ENCODE measurements at places on chromosomes 6 and 20. TPM values are rescaled to one million over a fixed set of nuclear protein-coding genes. Genes with fewer than 3 reads are reported as not detected.

Gene ADGRG6
- polyA plus RNA-seq = 29.8 TPM

- DNase-seq = no peak
Measured at GRCh38 chr20:2930538-2930937, 57.3 kb downstream of the PTPRA start.

Gene SEMG1
- polyA plus RNA-seq = not detected

DNA sequence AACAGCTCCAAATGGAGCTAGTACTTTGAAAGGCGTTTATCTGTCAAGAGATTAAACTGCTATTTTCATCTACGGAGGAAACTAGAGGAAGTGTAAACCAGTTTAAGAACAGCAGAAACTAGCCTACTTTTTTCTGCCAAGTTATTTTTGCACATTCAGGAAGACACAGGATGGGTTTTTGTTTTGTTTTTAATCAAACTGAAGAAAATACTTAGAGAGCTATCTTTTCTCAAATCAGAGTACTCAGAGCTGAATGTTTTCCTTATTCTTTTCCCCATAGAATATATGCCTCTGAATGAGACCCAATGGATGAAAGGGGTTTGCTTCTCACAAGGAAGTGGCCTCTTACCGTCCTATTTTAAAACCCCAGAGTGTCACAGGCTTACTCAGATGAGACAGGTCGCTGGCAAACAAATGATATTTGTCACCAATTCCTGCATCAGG is 538.5 kb downstream of the CD83 start:
- DNase-seq = no peak

DNA sequence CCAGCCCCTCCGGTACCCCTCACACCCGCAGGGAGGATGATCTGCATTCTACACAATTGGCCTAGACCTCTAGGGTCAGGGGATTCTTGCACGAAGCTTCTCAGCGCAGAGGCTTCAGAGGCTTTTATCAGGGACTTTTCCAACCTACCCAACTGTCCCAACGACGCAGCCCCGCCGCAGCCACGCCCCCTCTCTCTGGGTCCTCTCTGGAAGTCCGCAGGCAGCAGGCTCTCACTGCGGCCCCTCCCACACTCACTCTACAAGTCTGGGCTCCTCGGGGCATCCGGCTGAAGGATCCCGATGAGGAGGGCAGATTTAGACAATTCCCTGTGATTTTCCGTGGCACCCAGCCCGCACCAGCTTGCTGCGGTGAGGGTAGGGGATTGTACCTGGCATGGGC is 227.7 kb upstream of the RNF24 start:
- DNase-seq = no peak

DNA sequence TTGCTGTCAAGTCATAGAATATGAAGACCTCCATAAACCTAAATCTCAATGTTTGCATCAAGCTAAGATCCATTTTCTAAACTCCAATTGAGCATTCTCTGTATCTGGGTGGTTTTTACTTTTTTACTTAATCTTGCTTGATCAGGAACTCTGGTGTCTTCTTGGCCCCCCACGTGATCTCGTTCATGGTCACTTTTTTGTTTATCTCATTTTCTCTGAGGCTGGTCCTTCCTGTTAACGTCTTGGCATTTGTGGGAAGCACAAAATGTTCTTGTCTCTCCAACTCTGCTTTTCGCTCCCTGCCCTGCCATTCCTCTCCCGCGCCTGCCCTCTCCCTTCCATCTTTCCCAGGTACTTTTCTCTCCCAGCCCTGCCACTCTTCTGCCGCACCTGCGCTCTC is 14.0 kb upstream of the MAPRE1 start:
- no peak for DNase-seq

Gene SCUBE3
- 59.0 TPM for polyA plus RNA-seq

Gene PLA2G7
- polyA plus RNA-seq = 2.7 TPM

DNA sequence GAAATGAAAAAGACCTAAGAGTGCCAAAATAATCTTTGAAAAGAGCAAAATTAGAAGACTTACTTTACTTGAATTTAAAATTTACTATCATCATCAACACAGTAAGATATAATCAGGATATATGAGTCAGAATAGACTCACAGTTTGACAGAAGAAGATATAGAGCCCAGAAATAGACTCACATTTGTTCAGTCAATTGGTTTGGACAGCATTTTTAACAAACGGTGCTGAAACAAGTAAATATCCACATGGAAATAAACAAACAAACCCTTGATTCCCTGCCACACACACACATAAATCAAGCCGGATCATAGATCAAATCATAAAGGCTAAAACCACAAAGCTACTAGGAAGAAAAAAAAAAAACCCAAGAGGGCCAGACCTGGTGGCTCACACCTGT is 291.1 kb downstream of the ADGRG6 start:
- DNase-seq = no peak
